ENCODE measurements at places on chromosomes 1 and 21.

DNA sequence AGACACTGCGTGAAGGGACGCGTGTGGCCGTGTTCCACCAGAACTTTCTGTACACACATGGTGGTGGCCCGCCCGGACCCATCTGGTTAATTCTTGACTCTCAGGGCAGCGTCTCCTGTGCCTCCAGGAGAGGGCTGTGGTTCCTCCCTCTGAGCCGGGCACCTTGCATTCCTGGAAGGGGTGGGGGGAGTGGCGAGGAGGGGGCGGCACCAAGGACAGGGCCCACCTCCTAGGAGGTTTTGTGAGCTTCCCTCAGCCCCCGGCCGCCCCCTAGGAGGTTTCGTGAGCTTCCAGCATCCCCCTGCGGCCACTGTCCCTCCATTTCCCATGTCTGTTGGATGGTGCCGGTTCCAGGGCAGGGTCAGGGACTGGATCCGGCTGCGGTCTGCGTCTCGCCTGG is 28.9 kb downstream of the FAAP20 start:
- no peak for DNase-seq

GRCh38 chr1:230058626-230059025 is 8.4 kb upstream of the GALNT2 start:
- no peak for DNase-seq

- DNase-seq, result peak; percentile 65
Observed at GRCh38 chr1:173405281-173405680, 71.9 kb upstream of the PRDX6 start.

DNA sequence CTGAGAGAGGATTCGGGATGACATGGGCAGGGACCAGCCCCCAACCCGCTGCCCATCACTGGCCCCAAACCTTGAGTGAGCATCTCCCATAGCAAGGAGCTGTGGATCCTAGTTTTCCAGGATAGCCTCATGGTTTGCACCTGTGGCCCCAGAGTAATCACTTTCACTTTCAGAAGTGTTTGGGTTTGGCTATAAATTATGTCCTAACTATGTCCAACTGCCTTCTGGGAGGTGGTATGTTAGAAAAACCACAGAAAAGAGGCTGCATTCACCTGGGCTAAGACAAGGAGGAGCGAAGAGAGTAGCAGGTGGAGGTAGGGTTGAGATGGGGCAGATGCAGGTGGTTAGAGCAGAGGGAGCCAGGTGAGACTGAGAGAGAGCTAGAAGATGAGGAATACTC is 19.4 kb upstream of the CLIC6 start:
- no peak for DNase-seq

DNA sequence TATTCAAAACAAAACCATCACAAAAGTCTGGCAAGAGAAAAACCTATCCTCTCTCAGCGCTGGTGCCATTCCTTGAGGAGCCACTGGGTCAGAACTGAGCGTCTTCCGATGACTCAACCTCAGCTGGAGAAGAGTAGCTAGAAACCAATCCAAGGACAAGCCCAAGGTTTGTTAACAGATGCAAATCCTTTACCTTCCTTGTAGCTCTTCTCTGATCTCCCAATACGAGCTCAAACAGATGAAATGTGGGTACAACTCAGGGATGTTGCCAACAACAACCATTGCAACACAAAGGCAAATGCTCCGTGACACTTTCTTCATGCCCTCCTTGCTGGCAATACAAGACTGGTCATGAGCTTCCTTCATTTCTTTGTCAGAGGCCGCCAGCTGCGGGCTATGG is 337.1 kb downstream of the SIPA1L2 start:
- DNase-seq, result no peak

DNA sequence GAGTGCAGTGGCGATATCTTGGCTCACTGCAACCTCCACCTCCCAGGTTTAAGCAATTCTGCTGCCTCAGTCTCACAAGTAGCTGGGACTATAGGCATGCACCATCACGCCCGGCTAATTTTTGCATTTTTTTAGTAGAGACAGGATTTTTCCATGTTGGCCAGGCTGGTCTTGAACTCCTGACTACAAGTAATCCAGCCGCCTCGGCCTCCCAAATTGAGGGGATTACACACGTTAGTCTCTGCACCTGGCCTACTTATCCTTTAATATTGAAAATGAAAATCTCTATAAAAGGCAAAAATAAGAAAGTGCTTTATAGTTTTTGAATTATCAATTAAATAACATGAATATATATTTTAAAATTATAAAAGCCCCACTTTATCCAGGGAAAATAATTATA is 190.6 kb downstream of the DPYD start:
- DNase-seq, result no peak

DNA sequence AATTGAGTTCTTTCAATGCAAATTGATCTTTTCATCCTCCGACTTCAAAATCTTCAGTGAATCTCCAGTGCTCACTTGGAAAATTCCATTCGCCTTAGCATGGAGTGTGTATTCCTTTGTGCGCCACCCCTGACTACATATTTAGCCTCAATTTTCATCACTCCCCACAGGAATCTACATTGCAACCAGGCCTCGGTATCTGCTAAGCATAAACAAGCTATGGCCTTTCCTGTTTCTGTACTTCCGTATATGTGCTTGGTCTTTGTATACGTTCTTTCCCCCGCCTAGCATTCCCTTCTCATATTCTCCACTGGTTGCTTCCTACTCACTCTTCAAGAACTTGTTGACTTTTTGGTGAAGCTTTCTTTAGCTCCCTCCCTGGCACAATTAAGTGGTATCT is 470.8 kb downstream of the LMO4 start:
- DNase-seq, result no peak

- DNase-seq, result no peak
Observed at GRCh38 chr1:19029191-19030085, 73.0 kb upstream of the IFFO2 start.

DNA sequence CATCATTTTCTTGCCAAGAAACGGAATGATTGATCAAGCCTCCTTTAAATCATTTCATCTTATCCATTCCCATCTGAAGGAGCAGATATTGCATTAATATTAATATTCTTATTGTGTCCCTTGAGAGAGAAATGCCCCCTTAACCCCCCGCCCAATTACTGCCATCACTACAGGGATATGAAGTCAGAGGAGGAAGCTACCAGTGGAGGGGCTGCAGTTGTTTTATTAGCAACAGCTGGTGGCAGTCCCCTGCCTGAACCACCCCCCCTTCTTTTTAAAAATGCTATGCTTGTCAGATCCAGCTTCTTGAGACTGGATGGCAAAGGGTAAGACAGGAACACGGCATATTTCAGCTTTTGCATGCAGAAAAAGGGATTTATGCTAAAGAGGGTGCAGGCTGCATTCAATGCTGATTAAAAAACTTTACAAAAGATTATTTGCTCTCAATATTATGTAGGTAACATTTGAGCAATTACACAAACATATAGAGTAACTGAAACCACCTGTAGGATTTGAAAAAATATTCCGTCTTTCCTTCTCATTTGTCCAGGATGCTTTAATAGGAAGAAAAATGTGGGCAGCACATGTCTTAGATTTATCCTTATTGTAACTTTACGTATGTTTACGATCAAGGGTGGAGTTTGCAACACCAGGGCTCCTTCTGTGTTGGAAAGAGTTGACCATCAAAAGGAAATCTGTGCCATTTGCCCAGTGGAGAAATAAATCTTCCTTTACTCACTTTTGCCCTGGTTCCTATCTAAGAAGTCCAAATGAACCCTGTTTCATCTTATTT is 77.7 kb downstream of the ZBTB18 start:
- no peak for DNase-seq

DNA sequence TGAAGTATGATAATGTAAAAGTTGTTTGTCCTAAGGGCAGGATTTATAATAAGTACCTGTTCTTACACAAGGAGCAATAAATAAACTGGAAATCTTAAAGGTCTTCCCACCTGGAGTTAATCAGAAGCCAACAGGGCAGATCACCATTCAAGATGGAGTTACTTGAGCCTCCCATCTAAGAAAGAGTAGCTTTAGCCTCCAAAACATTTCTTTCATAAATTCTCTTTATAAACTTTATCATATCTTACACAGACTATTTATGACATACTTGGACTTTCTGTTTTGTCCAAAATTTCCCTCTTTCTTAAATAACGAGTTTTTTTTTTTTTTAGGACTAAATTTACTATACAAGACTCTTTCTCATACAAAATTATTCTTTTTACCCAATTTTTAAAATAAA is 18.5 kb downstream of the OR2T1 start:
- DNase-seq, result peak; percentile 2

DNA sequence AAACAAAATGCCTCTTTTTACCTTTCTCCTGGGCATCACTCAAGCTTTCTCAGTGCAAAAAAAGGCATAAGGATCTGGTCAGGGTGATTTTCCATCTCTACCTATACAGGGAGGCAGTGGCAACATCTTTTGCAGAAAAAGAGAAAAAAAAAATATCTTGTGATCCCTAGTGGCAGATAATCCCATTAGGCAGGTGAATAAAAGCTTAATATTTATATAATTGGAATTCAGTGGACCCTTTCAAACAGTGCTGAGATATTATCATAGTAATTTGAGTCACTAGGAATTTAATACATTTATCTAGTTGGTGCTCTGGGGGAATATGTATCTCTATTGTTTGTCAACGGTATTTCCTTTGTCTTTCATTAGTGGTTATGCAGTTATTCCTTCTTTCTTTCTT is 29.9 kb upstream of the CXADR start:
- DNase-seq, result no peak

- peak; percentile 84 for DNase-seq
Observed at GRCh38 chr1:231734417-231734816, 107.8 kb downstream of the DISC1 start.

- DNase-seq, result no peak
Observed at GRCh38 chr1:31970873-31971272, 32.7 kb upstream of the PTP4A2 start.

DNA sequence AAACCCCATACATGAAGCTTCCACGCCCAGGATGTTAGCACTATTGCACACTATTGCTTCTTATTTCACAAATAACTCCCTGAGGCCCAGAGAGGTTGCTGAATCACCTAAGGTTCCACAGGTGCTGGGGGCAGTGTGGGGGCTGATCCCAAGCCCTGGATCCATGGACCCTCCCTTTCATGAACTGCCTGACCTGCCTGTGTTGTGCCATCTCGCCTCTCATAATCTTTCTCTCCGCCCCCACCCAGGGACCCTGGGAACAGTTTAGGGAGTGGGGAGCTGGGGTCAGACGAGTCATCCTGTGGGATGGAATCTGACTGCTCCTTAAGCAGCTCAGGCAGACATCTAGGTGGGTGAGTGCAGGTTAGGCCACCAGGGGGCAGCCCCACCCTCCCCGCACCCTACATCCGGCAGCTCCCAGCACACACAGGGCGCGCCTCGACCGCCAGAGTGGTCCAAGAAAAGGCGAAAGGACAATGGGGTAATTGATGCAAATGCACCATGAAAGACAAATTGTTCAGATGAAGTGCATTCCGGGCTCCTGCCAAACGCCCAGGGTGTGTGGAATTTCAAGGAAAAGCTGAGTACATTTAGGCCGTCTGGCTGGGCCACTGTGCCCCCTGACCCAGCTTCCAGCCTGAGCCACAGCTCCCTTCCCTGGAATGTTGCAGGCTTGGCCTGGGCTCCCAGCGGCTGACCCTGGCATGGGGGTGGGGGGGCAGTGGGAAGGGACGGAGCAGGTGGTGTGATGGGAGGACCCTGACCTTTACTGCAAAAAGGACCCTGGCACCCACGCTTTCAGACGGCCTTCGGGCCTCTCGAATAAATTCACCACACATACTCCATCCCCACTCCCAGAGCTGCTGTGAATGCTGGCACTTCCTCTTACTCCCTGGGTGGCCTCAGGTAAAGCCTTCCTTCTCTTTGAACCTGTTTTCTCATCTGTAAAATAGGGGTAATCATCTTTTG is 20.8 kb downstream of the PHLDA3 start:
- peak; percentile 74 for DNase-seq

- peak; percentile 27 for DNase-seq
Observed at GRCh38 chr1:206505702-206506355, 1.5 kb upstream of the RASSF5 start.
